ENCODE measurements at places on chromosomes 2 and 18.

DNA sequence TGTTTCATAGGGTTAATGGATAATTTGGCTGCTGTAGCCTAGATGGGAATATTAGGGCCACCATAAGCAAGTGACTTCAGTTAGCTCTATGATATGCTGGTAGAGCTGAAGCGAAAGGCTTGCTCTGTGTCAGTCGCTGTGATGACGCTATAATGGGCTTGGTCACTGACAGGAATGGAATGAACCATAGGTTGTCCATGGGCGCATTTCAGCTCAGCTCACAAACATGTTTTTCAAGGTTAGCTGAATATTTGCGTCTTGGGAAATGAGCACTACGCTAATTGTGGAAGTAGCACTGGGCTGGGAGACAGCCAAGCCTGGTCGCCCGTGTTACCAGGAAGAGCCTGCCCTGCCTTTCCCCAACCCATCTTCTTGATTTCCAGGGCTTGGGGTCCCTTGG lies 3.2 kb upstream of the MYO7B start:
- DNase-seq: no peak

DNA sequence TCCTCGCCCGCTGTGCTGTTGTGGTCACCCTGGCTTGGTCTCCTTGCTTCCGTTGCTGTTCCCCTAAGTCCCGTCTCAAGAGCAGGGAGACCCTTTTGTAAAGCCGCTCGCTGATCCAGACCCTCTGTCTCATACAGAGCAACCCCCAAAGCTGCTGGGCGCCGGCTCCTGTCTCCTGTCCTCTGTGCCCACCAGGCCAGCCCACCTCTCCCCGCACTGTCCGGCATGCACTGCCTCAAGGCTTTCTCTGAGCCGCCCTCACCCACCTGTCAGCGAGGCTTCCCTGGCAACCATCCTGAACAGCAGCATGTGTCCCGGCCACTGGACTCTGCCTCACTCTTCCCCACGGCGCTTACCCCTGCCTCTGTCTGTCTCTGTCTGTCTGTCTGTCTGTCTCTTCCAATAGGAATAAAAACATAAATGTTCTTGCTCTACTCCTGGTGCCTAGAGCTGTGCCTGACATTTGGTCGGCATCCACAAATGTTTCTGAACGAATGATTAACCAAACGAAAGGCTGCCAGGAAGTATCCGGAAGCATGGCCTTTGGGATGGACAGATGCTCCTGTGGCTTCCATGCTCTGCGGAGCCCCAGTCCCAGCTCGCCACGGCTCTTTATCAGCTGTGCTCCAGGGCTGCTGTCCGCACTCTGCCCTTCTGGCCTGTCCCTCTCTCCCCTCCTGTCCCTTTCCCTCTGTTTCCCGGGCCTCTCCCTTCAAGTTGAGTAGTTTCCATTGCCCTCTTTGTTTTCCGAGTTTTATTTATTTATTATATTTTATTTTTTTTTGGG lies 7.8 kb downstream of the COLEC11 start:
- DNase-seq: no peak

DNA sequence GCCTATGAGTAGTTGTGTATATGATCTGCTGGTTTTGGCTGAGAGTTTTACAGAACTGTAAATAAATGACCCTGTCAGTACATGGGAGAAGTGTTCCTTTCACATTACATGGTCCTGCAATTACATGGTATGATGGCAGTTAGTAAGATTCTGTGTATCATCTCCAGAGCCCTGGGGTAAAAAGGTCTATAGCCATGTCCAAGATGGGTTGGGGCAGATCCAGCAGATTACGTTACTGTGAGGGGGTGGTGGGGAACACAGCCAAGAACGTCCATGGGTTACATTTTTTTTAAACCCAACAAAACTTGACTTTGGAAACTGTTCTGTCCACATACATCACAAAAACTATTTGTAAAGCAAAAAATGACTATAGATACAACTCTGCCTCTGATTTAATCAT lies 64.2 kb upstream of the LMAN1 start:
- no peak for DNase-seq

- no peak for DNase-seq
Measured at GRCh38 chr18:79635427-79635726, 44.2 kb upstream of the CTDP1 start.

DNA sequence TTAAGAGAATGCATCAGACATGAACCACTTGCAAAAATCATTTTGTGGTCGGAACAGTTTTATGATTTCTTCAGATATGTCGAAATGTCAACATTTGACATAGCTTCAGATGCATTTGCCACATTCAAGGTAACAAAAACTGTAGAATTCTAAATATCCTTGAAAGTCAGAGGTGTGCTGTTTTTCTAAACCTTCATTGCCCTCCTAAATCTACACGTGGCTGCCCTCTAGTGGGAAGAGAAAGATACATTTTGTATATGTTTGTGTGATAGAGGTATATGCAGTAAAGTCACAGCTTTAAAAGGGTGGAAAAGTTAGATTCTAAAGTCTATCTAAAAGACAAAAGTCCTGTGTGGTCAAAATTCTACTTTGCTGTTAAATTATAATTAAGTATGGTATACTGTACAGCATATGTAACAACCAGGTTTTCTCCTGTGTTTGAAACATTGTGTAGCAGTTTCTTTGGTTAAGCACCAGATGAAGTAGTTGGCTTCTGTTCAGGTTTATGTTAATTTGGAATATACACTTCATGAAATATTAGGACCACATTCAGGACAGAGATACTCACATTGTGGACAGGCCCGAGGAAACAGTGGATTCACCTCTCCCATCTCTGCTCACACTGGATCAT lies 65.9 kb upstream of the ITM2C start:
- DNase-seq: no peak
